ENCODE measurements at places on chromosomes 2 and 18.

GRCh38 chr2:11798701-11799435 is 52.4 kb downstream of the LPIN1 start:
- no peak for DNase-seq

- DNase-seq: no peak
These were observed 107.2 kb upstream of the CDH2 start for GRCh38 chr18:28284132-28284531.

DNA sequence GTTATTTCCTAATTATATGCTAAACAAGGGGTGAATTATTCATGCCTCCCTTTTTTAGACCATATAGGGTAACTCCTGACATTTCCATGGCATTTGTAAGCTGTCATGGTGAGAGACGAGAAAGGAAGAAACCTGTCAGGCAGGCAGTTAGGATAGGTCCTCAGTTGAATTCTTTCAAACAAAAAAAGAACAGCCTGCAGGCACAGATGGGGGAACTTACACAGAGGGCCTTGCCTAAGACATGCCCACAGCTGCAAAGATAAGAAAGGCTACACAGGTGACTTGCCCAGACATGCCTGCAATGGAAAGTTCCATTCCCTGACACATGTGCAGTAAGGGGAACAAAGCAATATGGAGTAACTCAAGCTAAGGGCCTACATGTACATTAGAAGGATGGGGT is 128.1 kb downstream of the TMEM163 start:
- DNase-seq: no peak

DNA sequence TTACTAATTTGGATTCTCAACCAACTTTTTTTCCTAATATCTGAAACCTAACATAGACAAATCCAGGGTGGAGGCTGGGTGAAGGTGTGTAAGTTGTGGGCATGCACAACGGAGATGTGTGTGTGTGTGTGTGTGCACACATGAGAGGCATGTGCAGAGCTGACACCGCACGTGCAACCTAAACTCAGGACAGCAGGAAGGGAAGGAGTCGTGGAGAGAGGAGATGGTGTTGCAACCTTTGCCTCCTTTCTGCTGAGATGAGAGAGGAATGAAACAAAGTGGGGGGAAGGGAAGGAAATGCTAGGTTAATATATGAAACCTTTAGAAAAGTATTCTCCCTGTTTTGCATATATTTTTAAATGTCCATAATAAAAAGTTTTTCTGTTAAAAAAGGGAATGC is 64.7 kb downstream of the KCTD1 start:
- no peak for DNase-seq

DNA sequence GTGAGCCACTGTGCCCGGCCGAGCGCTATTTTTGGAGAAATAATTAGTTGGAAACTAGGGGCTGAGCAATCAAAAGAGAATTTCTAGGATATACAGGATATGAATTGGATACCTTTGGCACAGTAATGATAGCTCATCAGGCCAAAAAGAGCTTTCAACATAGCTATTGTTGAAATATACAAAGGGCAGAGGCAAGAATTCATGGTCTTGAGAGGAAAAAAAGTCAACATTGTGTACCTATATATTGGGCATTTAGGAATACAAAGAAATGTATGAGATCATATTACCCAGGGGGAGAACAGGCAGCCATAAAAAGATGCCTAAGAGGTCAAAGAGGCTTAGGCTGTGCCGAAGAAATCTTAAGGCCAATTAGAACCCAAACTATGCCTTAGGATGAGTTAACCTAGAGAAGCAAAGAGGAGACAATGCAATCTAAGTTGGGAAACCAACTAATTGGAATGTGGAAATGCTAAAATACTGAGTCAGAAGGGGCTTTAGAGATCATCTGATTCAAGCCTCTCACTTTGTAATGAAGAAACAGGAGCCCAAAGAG is 99.0 kb downstream of the RBBP8 start:
- DNase-seq: peak; percentile 60

DNA sequence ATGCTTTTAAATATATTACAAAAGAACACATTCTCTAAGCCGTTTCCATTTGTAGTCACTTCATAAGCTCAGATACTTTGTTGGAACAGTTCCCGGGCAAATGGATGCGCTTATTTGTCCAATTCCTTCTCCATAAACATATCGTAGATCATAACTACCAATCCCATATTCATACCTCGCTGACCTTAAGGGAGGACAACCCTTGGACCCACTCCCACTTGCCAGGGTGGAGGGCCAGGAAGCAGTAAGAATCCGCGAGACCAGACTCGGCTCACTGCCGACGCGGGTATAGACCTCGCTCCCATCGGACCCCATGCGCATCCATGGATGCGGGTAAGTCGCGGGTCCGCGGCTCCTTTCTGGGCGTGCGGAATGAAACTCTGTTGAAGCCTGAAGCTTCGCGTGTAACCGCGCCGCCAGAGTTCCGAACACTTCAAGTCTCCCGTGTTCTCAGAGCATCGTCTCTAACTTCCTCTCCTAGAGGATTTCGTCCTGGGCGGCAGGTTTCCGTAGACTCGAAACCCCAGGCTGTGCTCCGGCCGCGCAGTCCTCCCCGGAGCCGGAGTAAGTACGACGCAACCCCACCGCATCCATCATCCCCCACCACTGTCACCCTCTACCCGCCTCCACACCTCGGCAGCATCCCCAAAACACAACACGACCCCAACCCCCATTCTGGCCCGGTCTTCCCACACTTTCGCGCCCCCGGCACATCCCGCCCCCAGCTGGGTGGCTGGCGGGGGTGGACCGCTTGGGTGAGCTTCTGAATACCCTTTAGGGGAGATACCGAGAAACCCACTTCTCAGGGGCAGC is 1.1 kb downstream of the DSC3 start:
- DNase-seq: no peak

DNA sequence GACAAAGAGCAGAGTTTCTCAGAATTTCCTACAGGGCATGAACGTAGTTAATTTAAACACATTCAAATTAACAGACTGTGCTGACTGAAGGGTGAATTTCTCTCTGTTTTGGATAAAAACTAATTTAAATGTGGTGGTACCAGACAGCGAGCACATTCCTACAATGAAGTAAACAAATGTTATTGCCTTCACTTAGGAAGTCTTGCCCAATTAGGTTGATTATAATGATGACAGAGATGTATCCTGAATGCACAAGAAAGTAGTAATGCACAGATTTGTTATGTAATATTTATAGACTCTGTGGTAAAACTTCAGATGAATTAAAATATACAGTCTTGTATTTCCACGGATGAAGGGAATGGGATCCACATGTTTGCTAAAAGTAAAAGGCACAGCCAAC is 507.2 kb downstream of the EPHA4 start:
- no peak for DNase-seq

- no peak for DNase-seq
These were observed 154.6 kb downstream of the OSR1 start for GRCh38 chr2:19203866-19204265.

- no peak for DNase-seq
These were observed 840.9 kb downstream of the GALR1 start for GRCh38 chr18:78090584-78090983.

DNA sequence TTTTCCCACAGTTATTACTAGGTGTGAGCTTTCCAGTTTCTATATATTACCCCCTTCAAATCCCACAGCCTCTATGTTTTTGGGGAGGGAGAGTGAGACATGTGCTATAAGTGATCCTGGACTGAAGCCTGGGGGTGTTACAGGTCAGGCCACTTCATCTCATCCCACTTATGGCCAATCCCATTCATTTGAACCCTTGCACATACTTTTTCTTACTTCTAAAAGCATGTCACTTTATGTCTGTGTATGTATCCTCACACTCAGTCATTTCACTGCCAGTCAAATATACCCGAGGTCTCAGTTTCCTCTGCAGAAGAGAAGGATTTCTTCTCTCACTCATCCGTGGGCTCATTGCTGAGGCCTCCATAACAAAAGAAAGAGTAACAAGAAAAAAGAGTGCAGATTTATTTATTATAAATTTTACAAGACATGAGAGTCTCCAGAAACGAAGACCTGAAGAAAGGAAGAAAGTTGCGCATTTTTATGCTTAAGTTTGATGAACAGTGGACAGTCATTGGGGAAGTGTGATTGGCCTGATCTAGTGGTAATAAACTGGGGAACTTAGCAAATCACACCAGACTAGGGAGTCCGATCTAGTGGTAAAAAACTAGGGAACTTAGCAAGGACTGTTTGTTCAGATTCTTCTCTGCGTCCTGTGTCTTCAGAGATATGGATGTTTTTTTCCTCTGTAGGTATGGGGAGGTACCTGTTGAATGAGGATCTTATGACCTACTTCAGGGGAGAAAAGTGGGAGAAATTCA is 52.1 kb downstream of the ICOS start:
- DNase-seq: no peak

- no peak for DNase-seq
These were observed 14.7 kb downstream of the USP34 start for GRCh38 chr2:61456070-61456745.
